ENCODE measurements at places on chromosomes 5 and 9. TPM values are rescaled to one million over a fixed set of nuclear protein-coding genes. Genes with fewer than 3 reads are reported as not detected.

- no peak for DNase-seq
Measured at GRCh38 chr5:167233507-167234220, 1057.8 kb upstream of the WWC1 start.

- DNase-seq = no peak
Measured at GRCh38 chr5:14469551-14470377, 111.8 kb upstream of the OTULINL start.

GRCh38 chr5:84131372-84131771 lies 253.3 kb downstream of the EDIL3 start:
- DNase-seq = no peak

GRCh38 chr5:94031631-94032030 lies 290.2 kb upstream of the POU5F2 start:
- DNase-seq = peak; percentile 49

The NR5A1 gene
- not detected for total RNA-seq

The SPATA31A3 gene
- not detected for total RNA-seq
